ENCODE measurements at places on chromosomes 16 and 17.

DNA sequence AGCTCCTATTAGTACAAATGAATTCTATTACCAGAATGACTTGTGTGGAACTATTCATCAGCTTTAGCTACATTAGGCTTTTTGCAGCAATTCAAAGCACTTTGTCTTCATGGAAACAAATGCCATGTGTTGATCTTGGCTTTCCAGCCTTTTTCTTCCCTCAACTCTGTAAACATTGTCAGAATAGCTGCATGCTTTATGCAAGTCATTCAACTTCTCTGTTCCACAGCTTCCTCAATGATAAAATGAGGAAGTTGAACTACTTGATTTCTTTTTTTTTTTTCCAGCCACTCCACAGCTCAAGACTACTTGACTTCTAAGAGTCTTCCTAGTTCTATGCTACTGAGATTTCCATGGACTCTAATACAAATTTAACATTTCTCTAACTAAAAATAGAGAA, 41.1 kb downstream of the KIAA0753 start:
- no peak for DNase-seq

GRCh38 chr17:31726980-31727427, 132.0 kb downstream of the COPRS start:
- DNase-seq: no peak

DNA sequence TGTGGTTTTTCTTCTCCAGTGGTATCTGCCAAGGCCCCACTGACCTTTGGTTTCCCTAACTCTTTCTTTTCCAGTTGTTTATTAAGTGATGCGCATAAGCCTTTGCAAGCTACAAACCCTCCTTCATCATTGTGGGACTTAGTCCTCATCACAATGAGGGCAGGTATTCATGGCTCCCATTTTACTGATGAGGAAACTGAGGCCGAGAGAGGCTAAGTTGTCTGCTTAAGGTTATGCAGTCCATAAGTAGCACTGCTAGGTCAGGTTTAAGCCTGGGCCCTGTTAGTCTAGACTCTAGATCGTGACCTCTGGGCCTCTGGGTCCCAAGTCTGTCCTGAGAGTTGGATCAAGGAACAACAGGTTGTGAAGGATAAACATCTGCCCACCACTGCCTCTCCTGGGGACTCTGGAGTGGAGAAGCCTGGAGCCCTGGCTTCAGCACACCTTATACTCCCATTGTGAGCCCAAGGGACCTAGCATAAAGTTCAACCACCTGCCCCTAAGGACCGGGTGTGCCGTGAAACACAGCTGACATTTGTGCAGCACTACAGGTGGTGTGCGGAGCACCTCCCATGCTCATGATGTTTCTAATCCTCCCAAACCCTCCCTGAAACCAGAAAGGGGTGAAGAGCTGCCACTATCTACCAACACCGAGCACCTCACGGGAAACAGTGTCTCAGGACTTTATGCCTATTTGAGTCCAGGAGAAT, 5.2 kb upstream of the KCNH6 start:
- no peak for DNase-seq

- DNase-seq: no peak
These were observed 298.2 kb downstream of the HAPSTR1 start for GRCh38 chr16:9389543-9390207.

DNA sequence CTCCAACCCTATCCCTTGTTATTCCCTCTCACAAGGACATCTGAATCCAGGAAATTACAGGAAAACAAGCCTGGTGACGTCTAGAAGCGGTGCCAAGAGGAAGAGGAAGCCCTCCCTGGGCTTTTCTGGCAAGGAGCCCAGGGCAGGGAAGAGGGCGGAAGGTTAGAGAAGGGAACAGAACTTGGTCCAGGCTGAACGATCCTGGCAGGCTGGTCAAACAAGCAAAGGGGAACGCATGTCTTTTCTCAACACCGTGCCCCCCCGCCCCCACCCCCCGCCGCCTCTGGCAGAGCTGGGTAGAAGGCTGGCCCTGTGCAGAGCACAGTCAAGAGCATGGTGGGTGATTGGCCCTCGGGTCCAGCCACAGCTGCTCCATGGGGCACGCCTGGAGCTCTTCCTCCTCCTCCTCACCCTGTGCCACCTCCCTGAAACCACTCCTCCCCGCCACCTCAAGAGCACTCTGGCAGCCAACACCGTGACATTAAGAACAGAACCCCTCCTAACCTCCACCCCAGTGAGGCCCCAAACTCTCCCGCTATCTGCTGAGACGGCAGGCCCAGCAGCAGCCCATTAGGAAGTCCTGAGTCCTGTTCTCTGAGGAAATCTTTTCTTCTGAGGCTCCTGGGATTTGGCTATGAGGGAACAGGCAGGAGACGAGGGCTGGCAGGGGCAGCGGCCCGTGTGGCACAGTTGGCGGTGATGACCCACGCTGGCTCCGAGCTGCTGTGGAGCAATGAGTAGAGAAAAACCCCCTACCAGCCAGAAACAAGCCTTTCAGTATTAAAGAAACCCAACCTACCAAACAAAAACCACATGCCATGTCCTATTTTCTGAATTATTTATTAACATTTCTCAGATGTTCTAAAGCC, 7.3 kb downstream of the C16orf86 start:
- no peak for DNase-seq

DNA sequence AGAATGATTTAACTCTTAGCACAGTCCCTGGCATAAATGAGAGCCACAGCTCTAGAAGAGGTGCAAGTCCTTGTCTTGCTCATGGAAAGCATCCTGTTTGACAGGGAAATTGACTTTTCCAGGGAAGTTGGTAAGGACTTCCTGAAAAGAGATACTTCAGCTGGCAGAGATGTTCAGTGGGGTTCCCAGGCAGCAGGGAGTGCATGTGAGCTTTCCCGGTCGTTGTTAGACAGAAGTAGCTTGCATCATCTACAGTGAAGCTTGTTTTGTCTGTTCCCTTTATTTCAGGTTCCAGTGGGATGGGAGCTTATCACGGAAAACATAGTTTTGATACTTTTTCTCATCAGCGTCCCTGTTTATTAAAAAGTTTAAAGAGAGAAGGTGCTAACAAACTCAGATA, 22.9 kb downstream of the ALDH3A2 start:
- DNase-seq: no peak

- no peak for DNase-seq
These were observed 59.7 kb downstream of the B9D1 start for GRCh38 chr17:19302791-19303331.

GRCh38 chr17:81151278-81151677, 14.0 kb upstream of the PVALEF start:
- no peak for DNase-seq

- DNase-seq: peak; percentile 98
These were observed at the start of the genes EARS2 and UBFD1 for GRCh38 chr16:23556881-23557778. Gene EARS2 (minus strand): TSS chr16:23557350. CDS start chr16:23557343, 7 bp downstream. Gene UBFD1 (plus strand): TSS chr16:23557727. CDS start chr16:23557743, 16 bp downstream.

DNA sequence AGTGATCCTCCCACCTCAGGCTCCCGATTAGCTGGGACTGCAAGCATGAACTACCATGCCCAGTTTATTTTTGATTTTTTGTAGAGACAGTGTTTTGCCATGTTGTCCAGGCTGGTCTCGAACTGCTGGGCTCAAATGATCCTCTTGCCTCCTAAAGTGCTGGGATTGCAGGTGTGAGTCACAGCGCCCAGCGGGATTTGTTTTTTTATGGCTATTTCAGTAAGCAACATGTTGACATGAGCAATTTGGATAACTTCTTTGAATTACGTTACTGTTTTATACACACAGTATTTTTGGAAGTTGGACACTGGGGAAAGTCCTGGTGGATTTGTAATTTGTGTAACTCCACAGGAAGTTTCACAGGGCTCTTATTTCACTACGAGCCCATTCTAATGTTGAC, 18.5 kb upstream of the RHOT1 start:
- no peak for DNase-seq

DNA sequence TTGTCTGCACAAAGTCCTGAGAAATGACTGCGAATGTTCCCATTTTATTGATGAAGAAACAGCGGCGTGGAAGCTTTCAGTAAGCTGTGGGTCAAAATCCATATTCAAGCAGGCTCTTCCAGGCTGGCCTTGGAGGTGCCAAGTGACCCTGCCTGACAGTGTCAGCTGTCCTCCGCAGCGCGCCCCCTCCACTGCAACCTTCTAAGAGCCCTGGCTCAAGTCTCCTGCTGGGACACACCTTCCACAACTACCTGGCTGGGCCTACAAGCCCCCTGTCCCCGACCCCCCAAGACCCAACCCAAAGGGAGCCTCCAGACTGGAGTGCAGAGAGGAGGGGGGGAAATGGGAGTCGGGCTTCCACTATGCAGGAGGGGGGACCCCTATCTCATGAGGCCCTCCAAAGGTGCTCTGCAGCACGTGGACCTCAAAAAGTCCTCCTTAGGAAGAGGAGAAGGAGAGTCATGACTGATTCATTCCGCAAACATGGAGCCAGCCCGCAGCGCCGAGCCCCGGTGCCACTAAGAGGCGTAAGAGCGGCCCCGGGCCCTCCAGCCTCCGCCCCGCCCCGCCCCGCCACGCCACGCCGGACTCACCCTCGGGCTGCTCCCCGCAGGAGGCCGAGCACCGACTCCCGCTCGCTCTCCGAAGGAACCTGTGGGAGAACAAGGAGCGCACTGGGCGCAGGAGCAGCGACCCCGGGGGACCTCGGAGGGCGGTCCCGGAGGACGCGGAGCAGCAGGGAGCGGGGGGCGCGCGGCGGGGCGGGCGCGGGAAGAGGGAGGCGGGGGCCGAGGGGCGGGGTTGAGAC, 574 bp downstream of the MPP3 start:
- DNase-seq: peak; percentile 28

DNA sequence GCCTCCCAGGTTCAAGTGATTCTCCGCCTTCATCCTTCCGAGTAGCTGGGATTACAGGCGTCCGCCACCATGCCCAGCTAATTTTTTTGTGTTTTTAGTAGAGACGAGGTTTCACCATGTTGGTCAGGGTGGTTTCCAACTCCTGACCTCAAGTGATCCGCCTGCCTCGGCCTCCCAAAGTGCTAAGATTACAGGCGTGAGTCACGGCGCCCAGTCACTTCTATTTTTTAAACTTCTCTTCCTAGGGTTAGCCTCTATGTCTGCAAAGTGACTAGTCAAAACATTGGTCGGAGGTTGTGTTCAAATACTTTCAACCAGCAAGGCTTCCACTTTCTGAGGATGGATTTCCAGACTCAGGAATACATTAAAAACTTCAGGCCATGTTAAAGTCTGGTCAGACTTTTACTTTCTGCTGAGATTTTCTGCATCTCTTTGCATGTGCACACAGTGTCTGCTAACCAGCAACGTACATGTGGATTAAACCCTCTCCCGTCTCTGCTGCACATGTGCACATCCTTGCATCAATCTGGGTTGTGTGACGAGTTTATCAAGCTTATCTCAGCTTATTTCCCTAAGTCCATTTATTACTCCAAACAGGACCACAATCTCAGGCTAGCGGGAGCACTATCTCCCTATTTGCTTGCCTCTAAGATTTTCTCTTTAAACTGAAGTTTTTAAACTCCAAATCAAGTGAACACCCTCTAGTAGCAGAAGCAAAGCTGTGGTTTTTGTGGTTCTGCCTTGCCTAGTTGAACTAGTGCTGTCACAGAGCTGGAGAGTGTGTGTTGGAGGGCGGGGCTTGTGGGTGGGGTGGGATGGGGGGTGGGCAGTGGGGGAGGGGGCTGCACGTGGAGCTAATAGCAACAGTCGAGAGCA, 525.2 kb upstream of the GOT2 start:
- no peak for DNase-seq

DNA sequence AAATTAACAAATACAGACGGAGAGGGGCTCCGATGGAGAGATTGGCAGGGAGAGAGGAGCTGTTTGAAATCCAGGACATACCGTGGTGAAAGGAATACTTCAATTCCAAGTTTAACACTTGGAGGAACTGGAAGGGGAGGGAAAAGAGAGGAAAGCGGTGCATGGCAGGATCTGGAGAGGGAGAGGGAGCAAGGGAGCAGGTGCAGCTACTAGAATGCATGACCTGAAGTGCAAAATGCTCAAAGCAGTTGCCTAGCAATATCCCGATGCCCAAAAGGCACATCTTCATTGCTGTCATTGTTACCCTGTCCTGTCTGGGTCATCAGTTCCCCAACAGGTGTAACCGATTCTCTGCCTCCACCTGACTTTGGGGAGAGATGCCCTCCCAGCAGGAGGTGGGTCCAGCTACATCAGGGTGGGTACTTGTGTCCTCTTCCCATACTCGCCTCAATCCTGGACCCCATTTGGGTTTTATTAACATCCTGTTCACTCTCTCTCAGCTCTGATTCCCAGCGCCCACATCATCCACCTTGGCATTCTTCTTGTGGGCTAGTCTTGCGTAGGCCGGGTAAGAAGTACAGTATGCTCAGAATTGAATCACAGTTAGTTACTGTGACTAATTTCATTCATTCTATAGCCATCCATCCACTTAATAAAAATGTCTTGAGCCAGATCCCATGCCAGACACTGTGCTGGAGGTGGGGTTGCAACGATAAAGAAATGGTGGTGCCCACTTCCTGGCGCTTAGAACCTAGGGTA, 37.4 kb upstream of the EMP2 start:
- DNase-seq: no peak

DNA sequence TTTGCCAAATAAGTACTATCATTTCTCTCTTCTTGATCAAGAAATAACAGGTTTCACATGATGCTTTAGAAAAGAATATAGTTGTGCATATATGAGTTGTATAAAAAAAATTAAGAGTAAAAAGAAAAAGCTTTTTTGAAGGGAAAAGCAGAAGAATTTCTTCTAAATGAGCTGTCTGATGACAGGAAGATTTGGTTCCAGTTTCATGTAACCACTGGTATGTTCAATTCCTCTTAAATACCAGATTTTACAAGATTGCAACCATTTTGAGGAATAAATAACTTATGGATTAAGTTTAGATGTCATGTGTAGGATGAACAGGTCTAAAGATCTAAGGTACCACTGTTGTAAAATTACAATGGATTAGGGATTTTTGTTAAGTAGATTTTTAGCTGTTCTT, 45.0 kb downstream of the VMP1 start:
- DNase-seq: no peak

DNA sequence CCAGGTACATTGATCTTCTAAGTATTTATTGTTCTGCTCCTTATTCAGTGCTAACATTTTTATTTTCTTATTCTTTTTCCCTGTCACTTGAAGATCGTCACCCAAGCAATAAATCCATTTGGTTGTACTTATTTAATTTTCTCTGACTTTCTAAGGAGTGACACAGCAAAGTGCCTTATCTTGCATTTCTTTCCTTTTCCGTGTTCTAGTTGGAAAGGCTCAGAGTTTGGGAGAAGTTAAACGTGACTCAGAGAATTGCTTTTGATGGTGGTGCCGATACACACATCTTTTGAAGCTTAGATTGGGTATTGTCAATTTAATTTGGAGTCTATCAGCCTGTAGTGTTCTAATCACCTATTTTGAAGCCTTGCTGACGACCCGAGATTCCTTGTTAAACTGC, 72.0 kb downstream of the PITPNC1 start:
- DNase-seq: no peak

GRCh38 chr16:75593308-75593707, 27.1 kb downstream of the GABARAPL2 start:
- no peak for DNase-seq

- no peak for DNase-seq
These were observed 106.2 kb downstream of the PHKB start for GRCh38 chr16:47567321-47567720.
